A549 (cell line): ENCODE measurements at places on chromosomes 11 and 22.

DNA sequence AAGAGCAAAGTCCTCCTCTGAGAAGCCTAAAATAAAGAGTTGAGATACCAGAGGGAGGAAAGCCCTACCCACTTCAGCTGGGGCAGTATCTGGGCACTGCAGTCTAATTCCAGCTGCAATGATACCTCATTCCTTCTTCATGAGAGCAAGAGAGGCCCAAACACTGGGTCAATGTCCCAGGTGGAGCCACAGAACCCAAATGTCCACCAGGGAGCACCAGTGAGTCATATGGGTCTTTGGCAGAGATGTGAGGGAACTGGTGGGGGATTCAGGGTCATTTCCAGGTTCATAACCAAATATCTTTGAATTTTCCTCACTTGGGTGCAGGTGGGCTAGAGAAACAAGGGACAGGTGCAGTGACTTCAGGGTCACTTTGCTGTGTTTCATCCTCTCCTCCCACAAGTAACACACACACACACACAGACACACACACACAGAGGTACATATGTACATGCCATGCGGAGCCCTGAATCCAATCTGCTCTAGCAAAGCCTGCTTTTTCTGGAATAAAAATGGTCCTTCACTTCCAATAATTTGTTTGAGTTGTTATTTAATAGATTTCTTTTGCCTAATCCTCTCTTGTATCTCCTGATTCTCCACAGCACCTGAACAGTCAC is 585.4 kb downstream of the SOX6 start:
- DNase-seq = peak; percentile 36

DNA sequence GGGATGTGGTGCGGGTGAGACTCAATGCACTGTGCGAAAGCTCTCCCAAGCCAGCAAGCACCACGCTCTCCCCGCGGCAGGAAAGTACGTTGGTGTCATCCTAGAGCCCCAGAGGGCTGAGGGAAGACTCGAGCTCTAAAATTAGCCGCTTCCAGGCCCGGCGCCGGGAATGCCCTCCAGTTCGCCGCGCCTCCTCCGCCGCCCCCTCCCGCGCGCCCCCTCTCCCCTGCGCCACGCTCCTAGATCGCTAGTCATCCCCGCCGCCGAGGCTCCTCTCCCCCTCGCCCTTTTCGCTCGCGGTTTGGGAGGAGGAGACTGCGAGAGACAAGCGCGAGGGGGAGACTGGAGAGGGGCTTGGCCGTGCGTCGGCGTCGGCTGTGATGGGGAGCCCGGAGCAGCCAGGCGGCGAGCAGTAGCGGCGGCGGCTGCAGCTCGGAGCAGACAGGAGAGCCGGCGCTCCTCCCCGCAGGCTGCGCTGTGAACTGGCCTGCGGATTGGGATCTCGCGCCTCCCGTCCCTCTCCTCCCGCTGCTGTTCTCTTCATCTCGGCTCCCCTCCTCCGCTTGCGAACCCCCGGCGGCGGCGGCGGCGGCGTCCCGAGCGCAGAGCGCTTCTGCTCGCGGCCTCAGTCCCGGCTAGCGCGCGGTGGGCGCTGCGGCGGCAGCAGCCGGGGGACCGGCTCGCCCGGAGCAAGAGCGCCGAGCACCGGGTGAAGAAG is at the start of gene FAT3:
FAT3 (plus strand) TSS at position 412 of the 718 bp plus-strand sequence. CDS start 127,295 bp downstream, outside the sequence.
- DNase-seq = peak; percentile 37

DNA sequence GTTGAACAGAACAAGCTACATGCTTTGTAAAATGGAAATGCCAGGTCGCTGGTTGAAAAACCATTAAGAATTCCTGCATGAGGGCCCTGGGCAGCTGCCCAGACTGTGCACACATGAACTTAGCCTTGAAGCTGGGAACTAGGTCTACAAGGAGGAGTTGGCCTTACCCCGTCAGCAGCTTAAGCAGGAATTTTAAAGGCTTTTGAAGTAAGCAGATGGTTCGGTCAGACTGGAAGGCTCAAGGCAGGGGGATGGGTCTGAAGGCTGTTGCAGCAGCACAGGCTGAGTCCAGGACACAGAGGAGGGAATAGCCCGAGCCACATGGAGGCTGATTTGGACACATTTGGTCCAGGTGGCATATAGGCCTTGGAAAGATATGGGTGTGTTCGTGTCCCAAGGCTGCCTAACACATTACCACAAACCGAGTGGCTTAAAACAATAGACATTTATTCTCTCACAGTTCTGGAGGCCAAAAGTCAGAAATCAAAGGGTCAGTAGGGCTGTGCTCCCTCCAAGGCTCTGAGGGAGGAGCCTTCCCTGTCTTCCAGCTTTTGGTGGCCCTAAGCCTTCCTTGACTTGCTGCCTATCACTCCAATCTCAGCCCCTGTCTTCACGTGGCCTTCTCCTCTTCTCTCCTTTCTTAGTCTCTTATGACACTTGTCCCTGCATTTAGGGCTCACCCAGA is 11.6 kb downstream of the LIF start:
- no peak for DNase-seq

DNA sequence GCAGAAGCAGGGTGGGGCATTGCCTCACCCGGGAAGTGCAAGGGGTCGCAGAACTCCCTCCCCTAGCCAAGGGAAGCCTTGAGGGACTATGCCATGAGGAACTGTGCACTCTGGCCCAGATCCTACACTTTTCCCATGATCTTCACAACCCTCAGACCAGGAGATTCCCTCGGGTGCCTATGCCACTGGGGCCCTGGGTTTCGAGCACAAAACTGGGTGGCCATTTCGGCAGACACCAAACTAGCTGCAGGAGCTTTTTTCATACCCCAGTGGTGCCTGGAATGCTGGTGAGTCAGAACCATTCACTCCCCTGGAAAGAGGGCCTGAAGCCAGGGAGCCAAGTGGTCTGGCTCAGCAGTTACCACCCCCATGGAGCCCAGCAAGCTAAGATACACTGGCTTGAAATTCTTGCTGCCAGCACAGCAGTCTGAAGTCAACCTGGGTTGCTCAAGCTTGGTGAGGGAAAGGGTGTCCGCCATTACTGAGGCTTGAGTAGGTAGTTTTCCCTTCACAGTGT is 573.7 kb upstream of the ANO3 start:
- DNase-seq = no peak

GRCh38 chr11:46677991-46678740 is 22.3 kb downstream of the ARHGAP1 start:
- DNase-seq = peak; percentile 30
